ENCODE measurements at places on chromosomes 16 and 17. TPM values are rescaled to one million over a fixed set of nuclear protein-coding genes. Genes with fewer than 3 reads are reported as not detected.

The KCNJ18 gene
- total RNA-seq = not detected

DNA sequence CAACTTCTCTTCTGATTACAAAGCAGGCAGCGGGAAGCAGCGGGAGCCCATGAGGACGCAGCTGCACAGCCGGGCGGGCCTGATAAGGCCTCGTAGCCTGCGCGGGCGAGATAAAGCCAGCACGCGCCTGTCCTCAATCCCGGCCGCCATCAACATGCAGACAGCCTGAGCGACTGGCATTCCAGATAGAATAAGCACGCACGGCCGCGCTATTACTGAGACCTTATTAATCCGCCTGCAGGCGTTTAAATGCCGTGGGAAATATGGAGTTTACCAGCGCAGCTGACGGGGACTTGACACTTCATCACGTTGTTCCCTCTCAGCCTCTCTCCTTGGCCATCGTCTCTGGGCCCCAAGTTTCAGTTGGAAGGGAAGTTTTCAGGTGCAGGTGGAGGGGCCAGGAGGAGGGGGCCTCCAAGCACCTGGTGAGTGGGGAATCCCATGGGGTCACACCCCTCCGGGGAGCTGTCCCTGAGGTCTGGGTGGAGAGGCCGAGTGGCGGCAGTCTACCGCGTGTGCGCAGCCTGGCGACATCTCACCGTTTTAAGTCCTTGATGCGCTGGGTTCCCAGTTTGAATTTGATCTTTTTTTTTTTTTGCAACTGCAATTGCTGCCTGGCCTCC is 27.3 kb upstream of the CBFA2T3 start:
- peak; percentile 40 for DNase-seq

The NUBP2 gene
- 54.4 TPM for total RNA-seq

DNA sequence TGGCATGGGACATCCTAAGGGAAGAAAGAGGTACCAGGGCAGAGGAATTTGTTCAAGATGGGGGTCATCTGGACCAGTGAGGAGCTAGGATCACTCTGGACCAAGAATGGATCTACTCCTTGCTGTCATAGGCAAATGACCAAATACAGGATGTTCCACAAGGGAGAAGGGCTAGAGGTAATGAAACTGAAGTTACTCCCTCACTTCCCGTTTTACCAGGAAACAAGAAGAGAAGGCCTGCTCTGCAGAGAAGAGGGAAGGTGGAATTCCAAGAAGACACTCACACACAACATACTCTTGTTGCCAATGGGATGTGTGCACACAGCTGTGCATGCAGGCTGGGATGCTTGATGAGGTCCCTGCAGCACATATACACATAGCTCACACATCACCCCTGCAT is 38.6 kb downstream of the NEUROD2 start:
- DNase-seq = no peak

The RND2 gene
- 2.8 TPM for total RNA-seq

The DHRS7C gene
- total RNA-seq = not detected

DNA sequence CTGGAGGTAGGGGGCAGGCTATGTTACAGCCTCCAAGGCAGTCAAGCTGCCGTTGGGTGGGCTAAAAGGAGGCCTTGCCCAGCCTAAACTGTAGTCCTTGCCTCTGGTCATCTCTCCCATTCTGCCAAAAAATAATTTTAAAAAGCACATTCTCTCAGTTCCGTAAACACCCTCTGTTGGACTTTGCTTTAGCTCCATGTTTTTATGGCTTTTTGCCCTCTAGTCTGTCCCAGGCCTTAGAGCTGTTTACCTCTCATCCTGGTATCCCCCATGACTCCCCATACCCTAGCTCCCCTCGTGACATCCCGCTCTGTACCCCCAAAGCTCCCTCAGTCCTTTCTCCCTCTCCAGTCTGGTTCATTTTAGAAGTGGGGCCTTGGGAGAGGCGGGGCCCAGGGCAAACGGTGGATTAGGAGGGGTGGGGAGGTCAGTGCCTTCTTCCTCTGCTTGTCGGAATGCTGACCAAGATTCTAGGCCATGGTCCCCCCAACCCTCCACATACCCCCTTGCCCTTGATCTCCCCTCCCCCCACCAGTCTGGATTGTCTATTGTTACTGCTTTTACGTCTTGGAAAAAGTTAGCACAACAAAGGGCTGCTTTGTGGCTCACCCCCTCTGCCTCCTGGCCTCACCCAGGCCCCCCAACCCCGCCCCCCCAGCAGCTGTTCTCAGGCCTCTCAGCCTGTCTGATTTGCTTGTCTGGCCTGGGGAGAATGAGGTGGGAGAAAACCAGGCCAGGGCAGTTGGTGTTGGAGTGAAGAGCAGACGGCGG is 18.4 kb downstream of the GJD3 start:
- no peak for DNase-seq

DNA sequence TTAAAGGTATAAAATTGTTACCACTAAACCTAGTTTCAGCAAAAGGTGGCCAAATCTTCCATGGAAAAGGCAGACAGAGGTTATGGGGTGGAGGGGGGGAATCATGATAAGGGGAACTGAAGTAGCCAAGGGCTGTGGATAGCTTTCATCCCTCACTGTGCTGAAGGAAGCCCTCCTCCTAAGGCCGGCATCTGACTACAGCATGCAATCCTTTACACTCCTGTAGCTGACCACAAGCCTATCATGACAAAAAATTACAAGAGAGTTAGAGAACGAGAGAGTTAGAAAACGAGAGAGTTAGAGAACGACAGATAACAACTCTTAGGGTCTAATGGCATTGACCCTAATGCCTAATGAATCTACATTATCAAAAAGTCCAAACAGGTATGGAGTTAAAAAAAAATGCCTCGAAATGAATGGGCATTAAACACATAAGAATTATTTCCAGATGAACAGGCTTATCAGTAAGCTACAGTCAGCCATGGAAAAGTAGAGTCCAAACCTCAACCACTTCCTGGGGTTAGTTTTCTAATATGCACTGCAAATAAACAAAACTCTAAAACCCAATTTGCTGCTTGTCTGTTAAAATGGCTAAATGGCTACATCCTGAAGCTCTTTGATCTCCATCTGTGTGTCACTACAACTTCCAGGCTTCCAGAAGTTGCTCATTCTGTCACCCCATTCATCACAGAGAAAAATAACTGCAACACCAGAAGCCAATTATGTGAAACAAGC is 29.7 kb downstream of the DUSP14 start:
- no peak for DNase-seq

GRCh38 chr16:78458588-78458987 is 359.1 kb downstream of the WWOX start:
- DNase-seq = no peak

The PLA2G10 gene
- 7.0 TPM for total RNA-seq

- no peak for DNase-seq
These were observed 8.6 kb downstream of the SLC7A5 start for GRCh38 chr16:87860553-87861299.

DNA sequence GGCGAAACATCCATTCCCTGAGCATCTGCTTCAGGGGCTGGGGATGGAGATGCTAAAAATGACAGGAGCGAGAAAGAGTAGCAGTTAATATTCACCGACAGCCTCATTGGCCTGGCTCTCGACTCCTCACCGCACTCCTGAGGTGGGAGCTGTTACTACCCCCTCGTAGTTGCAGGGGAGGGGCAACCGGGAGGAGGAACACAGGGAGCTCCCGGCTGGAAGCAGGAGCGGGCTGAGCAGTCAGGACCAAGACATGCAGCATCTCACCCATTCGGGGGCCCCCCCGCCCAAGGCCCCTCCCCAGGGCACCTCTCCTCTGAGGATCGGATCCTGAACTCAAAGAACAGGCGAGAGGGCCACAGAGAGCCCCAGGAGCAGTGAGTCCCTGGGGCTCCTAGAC is 4.5 kb upstream of the ACSF3 start:
- no peak for DNase-seq

The MARVELD3 gene
- 28.8 TPM for total RNA-seq

The CCDC78 gene
- 3.3 TPM for total RNA-seq

The CLDN7 gene
- total RNA-seq = 248 TPM

The FNDC8 gene
- not detected for total RNA-seq

The CDRT4 gene
- 6.0 TPM for total RNA-seq

GRCh38 chr16:85289760-85290625 is 177.7 kb upstream of the CIBAR2 start:
- no peak for DNase-seq

GRCh38 chr16:29963021-29963743 is 1.3 kb downstream of the TMEM219 start:
- DNase-seq = no peak

The PDP2 gene
- total RNA-seq = 18.6 TPM

The SOCS3 gene
- total RNA-seq = 11.9 TPM

DNA sequence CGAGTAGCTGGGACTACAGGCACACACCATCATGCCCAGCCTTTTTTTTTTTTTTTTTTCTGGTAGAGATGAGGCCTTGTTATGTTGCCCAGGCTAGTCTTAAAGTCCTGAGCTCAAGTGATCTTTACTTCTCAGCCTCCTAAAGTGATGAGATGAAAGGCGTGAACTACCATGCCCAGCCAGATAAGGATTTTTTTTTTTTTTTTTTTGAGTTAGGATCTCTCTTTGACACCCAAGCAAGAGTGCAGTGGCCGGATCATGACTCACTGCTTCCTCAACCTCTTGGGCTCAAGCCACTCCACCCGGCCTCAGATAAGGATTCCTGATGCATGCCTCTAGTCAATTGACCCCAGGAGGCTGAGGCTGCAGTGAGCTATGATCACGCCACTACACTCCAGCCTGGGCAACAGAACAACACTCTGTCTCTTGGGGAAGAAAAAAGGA is 11.2 kb upstream of the PLEKHG4 start:
- DNase-seq = peak; percentile 67

The SLC5A2 gene
- 3.7 TPM for total RNA-seq

DNA sequence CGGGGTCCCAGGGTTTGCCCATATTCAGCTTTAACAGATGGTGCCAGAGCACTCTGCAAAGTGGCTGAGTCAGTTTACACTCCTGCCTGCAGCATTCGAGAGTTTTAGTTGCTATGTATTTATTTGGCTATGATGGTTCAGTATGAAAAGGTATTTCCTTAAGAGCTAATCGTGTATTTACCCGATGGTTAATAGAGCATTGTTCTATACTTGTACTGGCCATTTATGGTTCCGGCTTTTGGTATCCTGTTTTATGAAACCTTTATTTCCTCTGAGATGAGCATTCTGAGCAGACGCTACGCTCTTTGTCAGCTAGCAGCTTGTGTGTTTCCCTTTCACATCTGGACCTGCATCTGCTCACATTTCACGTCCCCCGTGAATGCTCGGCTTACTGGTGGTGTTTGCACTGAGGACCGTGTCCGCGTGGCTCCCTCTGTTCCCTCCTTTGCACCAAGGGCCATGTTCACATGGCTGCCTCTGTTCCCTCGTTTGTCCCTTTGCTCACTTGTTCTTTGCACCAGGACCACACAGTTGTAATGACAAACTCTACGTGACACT is 149.1 kb upstream of the CHMP6 start:
- DNase-seq = no peak

- DNase-seq = no peak
These were observed 18.7 kb upstream of the DHX8 start for GRCh38 chr17:43465049-43465448.

DNA sequence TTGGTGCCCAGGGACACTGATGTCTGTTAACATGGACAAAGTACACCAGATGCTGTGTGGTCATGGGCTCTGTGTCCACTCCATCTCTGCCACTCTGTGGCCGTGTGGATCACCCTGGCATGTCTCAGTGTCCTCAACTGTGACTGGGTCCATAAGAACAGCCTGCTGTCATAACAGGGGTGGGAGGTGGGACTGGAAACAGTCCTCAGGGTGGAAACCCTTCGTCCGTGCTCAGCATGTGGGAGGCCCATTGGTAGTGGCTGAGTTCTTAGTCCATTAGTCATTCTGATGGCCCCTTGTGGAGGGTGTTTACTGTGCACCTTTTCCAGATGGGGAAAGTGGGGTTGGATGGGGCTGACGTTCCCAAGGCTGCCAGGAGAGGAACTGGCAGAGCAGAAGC is 12.8 kb downstream of the FLYWCH2 start:
- no peak for DNase-seq

- DNase-seq = no peak
These were observed 107.8 kb downstream of the MSI2 start for GRCh38 chr17:57363998-57364643.

The VPS4A gene
- 29.8 TPM for total RNA-seq

DNA sequence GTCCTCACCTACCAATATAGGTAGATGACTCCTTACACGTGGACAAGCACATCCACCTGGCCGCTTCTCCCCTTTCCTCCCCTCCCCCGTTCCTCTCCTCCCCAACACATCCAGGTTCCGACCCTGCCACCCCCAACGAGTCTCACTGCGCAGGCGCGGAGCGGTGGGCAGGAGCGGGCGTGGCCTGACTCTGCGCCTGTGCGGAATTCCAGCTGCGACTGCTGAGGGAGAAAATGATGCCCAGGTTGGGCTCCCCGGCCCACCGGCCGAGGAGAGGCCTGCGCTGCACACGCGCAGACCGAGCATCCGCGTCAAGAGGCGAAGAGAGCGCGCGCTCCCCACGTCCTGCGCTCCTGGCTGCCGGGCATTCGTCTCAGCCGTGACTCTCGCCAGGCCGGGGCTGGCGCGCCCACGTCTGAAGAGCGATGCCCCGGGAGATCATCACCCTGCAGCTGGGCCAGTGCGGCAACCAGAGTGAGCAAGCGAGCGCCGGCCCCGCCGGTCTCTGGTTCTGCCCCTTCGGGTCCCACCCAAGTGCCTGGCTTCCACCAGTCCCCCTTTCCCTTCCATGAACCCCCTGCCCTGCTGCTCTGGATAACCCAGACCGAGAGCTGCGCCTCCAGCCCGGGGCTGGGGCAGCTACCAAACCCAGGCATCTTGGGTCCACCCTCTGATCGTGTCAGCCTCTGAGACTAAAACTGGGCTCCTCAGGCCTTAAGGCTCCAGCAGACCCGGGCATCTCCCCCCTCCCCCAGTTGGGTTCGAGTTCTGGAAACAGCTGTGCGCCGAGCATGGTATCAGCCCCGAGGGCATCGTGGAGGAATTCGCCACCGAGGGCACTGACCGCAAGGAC is at the start of gene TUBG2:
TUBG2 (plus strand) TSS at position 206 of the 853 bp plus-strand sequence; CDS start at position 426, 220 bp downstream.
- peak; percentile 87 for DNase-seq

GRCh38 chr16:53876811-53877210 is 172.9 kb downstream of the FTO start:
- no peak for DNase-seq

The SLC6A2 gene
- 0.23 TPM for total RNA-seq

GRCh38 chr17:33085256-33085655 is 93.6 kb downstream of the SPACA3 start:
- no peak for DNase-seq

DNA sequence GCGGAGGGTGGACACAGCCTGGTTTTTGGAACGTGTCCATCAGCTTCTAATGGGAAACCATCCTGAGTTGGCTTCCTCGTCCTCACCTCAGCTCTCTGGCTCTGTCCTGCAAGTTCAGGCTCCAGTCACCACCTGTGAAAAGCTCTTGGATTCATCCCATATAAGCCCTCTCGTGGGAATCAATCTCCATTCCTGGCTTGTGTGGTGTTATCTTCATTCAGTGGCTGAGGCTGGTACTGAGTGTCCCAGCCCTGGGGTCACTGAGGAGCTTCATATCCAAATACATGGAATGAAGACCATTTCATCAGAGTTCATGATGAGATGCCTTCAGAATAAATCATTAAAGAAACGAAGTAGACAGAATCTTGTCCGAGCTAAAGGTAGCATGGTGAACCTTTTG is 189.2 kb downstream of the RBFOX1 start:
- no peak for DNase-seq
